ENCODE measurements at places on chromosomes 11 and 22. TPM values are rescaled to one million over a fixed set of nuclear protein-coding genes. Genes with fewer than 3 reads are reported as not detected.

- peak; percentile 40 for DNase-seq
Observed at GRCh38 chr11:128904656-128905344, 13.6 kb downstream of the KCNJ5 start.

DNA sequence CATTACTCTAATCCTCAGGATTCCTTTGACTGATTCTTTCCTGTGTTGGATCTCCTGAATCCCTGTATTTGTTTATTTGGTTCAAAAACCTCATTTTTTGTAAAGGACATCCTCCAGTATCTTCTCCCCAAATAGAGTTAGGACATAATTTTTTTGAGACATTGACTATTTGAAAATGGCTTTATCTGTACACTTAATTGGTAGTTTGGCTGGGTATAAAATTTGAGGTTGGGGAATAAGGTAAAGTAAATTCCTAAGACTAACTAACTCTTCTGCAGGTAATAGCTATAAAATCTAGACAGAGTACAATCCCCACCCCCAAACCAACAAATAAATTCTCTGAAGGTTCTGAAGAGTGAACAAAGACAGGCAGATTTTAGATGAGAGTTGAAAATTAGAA lies 114.4 kb downstream of the CTTN start:
- no peak for DNase-seq

DNA sequence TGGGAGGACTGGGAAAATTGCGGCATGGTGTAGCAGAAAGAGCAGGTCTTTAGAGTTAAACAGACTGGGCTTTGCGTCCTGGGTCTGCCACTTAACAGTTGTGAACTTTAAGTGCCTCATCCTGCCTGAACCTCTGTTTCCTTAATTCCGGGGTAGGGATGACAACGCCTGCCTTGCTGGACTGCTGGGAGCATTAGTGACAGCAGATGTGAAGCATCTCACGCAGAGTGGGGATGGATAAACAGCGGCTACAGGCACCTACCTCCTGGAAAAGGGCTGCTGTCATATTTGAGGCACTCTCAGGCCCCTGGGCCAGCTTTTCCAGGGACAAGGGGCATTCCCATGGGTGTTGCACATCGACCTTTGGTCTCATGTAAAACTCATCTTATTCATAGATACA lies 572.2 kb downstream of the TBC1D22A start:
- no peak for DNase-seq

DNA sequence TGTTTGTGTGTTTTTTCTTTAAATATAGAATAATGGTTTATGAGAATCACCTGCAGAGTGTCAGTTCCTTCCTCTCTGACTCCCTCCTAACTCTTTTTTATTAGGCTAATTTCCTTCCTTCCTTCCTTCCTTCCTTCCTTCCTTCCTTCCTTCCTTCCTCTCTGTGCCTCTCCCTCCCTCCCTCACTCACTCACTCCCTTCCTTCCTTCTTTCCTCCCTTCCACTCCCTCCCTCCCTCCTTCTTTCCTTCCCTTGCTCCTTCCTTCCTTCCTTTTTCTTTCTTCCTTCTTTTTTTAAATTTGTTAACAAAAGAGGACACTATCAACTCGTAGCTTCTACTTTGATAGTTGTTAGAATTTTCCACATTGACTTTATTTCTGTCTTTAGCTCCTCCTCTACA lies 152.3 kb upstream of the SEZ6L start:
- no peak for DNase-seq

DNA sequence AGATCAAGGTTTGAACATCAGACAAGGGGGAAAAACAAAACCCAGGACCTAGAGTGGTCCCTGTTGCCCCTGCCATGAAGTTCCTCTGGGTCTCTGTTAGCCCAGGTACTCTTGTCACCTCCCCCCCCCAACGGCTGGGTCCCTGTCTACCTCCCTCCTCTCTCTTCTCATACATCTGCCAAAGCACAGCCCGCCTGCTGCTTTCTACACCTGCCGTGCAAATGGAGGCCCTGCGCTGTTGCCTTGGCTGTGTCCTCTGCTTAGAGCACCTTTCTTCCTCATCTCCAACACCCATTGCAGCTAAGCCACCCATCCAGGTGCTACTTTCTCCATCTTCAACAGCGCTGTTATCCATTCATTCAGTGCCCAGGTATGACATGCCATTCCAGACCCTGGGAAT lies 99.2 kb downstream of the TP53I11 start:
- no peak for DNase-seq

GRCh38 chr22:46297151-46297812 lies 612 bp downstream of the GTSE1 start:
- DNase-seq, result peak; percentile 20

- DNase-seq, result peak; percentile 67
Observed at GRCh38 chr11:78961247-78961646, 386.6 kb upstream of the NARS2 start.

DNA sequence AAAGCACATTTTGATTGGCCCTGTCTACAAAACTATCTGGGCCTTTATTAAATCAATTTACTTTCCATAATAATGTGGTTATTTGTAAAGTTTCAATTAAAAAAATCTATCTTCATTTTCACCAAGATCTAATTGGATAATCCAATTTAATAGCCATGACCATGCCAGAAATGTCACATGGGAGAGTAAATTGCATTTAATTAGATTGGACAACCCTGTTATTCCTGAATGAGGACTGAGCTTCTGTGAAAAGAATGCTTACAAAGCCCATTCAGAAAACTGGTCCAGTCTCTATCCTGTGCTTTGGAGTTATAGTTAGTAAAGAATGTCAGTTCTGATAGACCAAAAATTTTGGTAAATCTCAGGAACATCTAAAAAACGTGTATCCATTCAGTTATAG lies 541.9 kb upstream of the ANO5 start:
- no peak for DNase-seq

GRCh38 chr11:59552844-59553243 lies 41.5 kb downstream of the OR4D9 start:
- no peak for DNase-seq

DNA sequence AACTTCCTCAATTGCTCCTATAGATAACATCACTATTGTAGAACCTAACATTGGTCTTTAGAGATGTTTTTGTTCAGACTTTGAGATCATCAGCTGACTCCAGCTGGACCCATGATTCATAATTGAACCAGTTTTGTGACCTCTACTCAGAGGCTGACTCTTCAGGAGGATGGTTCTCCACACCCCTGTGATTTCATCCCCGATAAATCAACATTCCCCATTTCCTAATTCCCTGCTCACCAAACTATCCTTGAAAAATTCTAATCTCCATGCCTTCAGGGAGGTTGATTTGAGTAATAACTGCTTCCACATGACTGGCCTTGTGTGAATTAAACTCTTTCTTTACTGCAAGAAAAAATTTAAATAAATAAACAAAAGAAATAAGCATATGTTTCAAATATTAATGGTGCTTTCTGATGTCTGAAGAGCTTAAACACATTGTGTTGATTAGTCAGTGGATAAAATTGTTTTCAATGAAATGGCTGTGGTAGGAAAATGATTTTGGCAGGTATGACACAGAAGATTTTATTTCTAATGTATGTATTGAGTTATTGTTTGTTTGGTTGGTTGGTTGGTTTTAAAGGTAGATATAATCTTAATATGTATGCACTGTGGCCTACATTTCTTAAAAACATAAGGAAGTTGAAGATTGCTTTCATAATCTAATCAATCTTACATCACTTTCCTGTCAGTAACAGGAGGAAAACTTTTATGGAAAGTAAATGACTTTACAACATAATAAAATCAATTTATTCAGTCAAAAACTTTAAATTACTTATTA lies 427.9 kb upstream of the CCDC179 start:
- peak; percentile 58 for DNase-seq

DNA sequence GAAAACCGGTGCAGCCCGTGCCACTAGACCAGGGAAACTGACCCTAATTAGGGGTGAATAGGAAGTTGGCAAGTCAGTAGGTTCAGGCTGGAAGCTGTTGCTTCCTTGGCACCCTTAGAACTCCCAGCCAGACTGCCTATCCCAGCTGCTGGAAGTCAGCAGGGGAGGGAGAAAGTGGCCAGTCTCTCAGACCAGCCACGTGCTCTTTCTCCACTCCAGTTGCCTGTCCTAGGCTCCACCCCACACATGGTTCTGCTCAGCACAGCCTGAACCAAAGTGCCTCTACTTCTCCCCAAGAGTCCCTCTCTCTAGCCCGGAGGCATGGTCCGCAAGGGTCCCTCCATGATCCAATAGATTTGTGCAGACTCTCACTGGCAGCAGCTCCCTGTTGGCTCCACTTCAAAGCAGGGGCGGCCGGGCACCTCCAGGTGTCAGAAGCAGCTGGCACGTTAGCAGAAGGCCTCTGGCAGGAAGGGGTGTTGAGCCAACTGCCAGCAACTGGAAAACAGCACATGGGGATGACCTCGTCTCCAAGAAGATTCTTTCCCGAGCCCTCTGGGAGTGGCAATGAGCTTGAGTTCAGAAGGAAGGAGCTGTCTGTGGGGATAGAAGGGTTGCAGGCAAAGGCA lies 27.7 kb downstream of the ARFGAP2 start:
- DNase-seq, result peak; percentile 42

DNA sequence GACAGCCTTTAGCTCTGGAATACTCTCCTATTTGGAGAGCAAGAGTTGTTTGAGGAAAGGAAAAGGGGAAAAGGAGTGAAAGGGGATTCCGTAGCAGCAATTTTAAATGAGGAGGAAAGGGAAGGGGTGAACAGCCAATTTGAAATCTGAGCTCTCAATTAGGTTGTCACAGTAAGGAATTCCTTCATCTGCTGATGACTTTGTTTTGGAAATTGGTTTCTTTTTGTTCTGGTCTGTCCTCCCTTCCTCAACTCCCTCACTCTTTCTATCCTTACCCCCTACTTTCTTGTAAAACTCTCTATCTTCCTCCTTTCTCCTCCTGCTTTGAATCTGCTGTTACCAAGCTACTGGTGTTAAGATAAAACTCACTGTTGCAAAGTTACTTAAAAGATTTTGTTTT lies 1155.6 kb downstream of the DLG2 start:
- no peak for DNase-seq

The RAD9A gene
- total RNA-seq, result 4.7 TPM

The LRRC75B gene
- 6.0 TPM for total RNA-seq
